ENCODE measurements at places on chromosomes 6 and 20.

DNA sequence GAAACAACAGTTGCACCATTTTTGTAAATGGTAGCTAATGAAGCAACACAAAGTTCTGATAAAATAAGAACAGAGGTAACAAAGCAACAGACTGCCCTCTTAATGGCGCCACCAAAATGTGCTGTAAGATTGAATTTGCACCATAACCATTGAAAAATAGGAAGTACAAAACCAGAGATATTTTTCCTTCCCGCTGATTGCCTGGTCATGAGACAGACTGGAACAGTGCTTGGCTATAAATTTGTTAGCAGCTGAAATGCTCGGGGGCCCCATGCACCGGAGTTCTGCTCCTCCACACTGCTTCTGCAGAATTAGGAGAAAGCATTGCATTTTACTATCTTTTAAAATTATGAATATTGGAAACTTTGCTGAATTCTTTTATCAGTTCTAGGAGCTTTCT lies 164.4 kb upstream of the QKI start:
- DNase-seq: peak; percentile 75

DNA sequence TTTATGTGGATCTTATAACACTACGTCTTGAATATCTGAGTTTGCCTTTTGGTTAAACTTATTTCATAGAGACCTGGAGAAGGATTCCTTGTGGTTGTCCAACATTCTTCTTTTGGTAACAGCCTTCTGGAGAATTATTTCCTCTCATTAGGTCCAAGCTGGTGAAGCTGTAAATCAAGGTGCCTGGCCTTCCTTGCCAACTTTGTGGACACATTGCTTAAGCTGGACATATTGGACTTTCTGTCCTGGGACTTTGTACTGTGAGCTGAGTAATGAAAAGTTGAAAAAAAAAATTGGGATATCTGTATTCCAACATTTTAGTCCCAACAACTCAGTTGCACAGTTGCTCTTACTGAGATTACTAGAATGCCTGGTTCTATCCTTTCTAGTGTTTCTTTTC lies 186.2 kb downstream of the HAO1 start:
- no peak for DNase-seq

DNA sequence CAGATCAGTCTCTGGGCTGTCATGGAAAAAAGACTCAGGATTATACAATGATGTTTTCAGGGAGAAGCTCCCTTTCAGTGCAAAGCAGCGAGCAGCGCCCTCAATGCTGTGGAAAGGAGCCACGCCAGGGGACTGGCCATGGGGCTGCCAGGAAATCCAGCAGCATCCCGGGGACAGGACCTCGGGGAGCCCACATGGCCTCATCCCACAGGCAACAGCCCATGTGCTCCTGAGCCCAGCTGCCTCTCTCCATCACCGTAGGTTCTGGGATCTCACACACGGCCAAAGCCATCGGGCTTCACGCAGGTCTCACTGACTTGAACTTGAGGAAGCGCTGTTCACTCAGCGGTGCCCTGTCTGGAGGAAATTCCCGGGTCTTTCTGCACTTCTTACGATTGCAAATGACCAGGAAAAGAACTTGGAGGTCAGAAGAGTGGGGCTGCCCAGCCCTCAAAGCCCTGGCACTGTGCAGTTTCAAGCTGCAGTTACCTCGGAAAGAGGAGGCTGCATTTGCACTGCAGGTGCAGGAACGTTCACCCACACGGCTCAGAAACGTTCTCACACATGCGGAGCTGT lies 125.9 kb upstream of the THBS2 start:
- no peak for DNase-seq

DNA sequence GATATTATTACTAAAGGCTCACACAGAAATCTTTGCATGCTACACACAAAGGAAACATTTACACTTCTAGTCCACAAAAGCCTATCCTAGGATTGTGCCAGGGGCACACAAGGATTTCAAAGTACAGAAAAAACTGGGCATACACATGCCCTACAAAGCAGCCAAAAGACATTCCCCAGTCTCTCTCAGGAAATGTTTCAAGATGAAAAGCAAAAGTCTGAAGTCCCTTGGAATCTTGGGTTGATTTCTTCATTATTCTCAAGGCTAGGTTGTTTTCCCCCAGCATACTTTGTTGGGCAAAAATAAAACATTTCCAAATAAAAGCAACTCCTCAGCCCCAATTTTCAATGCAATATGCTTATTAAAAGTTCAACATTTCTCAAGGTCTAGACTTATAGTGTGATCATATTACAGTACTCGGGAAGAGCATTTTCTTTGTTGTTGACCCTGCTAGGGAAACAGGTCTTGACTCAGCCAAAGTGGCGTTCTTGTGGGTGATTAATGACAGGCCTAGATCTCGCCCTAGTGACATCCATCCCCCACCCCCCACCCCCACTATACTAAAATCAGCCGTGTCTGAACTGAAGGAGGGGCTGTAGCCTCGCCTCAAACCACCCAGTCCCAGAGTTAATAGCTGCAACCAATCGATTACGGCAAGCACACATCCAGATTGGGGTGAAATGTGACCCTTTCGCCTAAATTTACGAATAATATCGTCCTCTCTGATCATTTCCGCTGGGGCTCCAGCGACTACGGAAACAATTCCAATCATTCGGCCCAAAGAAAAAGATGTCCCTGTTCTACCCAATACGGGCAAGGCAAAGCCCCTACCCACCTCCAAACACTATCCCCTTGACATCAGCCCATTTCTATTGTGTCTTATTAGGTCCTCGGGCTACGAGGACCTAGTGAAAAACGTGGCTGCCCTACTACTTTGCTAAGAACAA lies 1.4 kb downstream of the AKIRIN2 start:
- DNase-seq: peak; percentile 81

GRCh38 chr6:11532097-11532496 lies 5.5 kb upstream of the TMEM170B start:
- DNase-seq: no peak

DNA sequence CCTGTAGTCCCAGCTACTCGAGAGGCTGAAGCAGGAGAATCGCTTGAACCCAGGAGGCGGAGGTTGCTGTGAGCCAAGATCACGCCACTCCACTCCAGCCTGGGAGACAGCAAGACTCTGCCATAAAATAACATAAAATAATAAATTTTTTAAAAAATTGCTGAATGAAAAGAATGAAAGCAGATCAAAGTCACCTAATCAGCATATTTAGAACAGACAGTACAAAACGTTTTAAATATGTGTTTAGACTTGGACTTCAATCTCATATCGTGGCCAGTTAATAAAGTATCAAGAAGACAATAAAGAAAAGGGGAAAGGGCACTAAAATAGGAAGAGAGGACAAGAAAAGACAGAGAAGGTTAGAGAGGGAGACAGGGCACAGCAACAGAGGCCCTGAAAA lies 74.6 kb downstream of the EPM2A start:
- DNase-seq: no peak

DNA sequence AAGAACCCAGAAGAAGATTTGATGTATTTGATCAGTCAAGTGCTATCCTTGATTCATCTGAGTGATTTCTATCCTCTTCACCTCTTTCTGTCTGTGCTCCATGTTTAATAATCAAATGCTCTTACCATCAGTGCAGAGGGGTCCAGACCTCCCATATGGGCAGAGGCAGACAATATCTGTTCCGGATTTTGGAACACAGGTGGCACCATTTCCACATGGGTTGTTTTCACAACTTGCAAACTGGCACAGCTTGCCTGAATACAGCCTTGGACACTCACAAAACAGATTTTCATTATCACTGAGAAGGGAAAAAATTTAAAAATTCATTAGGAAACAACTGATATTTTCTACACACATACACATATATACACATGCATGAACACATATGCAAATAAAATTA lies 228.5 kb downstream of the PHF3 start:
- DNase-seq: no peak

- DNase-seq: peak; percentile 2
These were observed 56.2 kb upstream of the NHSL1 start for GRCh38 chr6:138555421-138555988.

DNA sequence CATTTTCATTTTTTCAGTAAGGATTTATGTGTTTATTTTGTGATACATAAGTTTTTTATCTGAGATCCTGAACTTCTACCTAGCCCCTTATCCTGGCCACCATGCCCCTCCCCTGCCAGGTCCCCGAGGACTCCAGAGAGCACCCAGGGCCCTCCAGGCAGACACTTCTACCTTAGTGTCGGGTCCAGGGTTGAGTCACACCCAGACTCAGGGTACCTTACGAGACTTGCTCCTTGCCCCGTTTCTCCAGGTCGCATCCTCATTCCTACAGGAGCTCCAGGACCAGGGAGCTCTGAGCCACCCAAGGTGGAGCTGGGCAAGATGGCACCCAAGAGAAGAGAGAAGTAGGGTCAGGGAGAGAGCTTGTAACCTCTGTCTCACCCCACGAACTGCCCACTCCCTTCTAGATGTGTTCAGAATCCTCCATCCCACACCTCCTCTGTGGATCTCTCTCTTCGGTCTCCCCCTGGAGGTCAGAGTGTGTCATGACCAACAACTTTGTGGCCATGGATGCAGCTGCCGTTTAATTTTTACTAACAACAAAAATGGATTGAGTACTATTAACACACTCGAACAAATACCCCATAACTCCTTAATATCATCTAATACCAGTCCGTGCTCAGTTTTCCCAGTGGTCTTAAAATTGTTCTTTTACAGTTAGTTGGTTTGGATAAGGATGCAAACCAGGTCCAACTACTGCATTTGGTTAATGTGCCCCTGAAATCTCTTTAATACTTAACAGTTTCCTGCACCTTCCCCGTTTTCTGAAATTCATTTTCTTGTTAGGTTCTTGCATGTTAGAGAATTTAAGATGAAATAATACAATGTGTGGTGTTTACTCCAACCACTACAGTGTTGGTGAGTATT lies 130.6 kb upstream of the INSM1 start:
- DNase-seq: peak; percentile 68

- no peak for DNase-seq
These were observed 30.2 kb upstream of the MRPS18A start for GRCh38 chr6:43717822-43718221.

GRCh38 chr6:157649311-157650260 lies 173.5 kb upstream of the SNX9 start:
- no peak for DNase-seq

DNA sequence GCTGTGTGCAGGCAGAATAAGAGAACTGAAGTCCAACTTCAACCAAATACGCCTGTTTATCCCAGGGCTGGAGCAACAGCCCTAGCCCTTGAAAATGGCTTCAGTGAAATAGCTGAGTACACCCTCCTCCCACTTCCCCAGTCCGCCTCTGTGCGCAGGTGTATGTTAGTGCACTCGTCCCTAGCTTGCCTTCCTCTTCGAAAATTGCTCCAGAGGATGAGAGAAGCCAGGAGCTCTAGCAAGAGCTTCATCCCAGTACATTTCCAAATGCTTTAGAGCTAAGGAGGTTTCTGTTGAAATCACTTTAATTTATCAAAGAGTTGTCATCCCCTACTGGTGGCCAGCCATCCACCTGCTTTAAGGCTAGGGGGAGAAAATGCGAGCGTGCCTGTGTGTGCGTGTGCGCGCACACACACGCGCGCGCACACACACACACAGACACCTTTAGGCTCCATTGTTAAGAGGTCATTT lies 5.4 kb upstream of the POU3F2 start:
- DNase-seq: no peak
